Stimulated activated CD8-positive, alpha-beta memory T cell treated with anti-CD3 and anti-CD28 coated beads, Interleukin-4, amount 100 ng/mL, for 4 hours (primary cell): ENCODE measurements at places on chromosomes 3 and 15.

DNA sequence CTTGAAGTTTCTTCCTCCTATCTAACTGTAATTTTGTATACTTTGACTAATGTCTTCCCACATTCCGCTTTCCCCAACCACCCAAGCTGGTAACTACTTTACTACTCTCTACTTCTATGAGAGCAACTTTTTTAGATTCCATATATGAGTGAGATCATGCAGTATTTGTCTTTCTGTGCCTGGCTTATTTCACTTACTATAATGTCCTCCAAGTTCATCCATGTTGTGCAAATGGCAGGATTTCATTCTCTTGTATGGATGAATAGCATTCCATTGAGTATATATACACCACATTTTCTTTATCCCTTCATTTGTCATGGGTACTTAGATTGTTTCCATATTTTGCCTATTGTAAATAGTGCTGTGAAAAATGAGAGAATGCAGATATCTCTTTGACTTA lies 78.5 kb upstream of the CCNL1 start:
- DNase-seq, result no peak

DNA sequence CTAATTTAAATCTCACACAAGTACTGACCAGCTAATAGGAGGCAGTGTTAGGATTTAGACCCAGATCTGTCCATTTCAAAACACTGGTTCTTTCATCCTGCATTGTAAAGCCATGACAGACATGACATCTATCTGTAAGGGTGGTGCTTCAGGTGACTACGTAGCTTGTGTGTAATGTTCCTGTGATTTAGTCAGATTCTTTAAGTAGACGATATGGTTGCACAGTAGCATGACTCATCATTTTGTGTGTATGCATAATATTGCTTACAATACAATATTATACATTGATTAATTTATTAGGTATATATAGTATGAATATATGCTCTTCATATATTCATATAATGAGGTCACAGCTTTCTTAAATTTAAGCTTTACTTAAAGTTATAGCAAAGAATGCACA lies 628.5 kb downstream of the GRM7 start:
- no peak for DNase-seq

DNA sequence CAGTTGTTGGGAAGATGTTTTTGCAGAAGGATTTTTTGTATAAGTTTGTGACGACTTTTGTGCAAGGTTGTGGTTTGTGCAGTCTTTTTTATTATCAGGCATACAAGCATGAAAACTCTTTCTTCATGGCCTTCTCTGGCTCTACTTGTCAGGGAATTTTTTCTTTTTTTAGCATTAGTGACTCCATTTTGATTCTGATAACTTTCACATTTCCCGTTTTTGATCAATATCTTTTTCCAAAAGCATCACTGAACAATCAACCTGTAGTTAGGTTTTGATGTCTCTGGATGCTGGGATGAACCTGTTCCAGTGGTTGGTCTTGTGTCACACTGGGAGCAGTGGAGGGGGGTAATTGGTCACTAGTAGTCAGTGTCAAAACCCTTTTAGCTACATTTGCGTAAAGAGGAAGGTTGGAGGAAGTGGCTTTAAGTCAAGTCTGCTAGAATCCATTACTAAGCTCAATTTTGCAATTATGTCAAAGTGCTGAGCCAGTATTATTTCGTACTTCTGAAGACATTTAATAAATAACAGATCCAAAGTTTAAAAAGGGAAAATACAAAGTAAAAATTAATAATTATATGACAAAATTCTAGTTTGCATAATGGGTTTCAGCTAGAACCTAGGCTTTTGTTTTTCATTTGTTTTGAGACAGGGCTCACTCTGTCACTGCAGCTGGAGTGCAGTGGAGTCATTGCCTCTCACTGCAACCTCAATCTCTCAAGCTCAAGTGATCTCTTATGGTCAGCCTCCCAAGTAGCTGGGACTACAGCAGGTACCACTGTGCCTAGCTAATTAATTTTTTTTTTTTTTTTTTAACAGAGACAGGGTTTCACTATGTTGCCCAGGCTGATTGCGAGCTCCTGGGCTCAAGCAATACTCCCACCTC lies 18.8 kb upstream of the CFAP161 start:
- DNase-seq, result no peak

DNA sequence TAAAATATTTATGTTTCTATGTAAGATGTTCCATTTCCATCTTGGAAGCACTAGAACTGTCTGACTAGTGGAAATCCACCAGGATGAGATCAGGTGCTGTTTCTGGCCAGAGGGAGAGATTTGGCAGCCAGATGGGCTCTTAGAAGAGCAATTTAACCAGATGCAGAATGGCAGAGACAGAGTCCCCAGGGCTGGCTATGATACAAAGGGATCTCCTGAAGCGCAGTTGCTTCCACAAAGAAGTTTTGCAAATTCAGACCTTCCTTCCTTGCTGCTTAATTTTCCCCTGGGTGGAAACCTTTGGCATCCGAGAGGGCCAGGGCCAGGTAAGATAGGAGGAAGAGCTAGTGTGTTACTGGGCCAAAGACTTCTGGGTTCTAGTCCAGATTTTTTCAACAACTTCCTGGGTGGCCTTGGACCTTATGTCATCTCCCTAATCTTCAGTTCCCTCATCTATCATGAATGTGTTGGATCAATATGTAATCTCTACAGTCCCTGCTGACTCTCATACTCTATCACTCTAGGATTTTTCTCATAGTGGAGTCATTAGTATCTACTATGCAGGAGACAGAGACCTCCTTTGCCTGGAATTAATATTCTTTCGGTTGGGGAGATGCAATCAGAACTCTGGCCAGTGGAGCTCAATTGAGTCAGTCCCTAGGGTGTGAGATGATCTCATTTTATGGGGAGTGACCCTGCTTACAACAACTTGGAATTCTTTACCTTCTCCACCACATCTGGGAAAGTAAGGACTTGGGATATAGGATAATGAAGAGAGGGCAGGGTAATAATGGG lies 41.1 kb upstream of the NDUFB4 start:
- DNase-seq, result no peak

DNA sequence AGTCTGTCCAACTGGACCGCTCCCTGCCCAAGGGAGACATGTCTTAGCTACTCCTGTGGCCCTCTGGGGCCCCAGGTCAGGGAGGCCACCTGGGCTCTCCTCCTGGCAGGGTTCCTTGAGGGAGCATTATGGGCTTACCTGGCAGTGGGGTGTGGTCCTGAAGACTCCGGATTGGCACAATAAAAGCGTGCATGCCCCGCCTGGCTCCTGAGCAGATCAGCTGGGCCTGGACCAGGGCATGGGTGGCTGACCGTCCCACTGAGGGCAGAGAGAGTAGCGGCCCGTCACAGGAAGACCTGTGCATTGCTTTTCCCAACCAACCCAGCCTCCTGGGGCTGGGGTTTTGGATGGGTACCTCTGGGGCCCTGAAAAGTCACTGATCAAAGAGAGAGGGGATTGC lies 5.4 kb downstream of the ACOX2 start:
- no peak for DNase-seq
